Activated T-helper 9 cell treated with anti-CD3 and anti-CD28 coated beads, Interleukin-2, amount 50 U/mL, for 16 hours (primary cell): ENCODE measurements at places on chromosomes 1 and 21.

DNA sequence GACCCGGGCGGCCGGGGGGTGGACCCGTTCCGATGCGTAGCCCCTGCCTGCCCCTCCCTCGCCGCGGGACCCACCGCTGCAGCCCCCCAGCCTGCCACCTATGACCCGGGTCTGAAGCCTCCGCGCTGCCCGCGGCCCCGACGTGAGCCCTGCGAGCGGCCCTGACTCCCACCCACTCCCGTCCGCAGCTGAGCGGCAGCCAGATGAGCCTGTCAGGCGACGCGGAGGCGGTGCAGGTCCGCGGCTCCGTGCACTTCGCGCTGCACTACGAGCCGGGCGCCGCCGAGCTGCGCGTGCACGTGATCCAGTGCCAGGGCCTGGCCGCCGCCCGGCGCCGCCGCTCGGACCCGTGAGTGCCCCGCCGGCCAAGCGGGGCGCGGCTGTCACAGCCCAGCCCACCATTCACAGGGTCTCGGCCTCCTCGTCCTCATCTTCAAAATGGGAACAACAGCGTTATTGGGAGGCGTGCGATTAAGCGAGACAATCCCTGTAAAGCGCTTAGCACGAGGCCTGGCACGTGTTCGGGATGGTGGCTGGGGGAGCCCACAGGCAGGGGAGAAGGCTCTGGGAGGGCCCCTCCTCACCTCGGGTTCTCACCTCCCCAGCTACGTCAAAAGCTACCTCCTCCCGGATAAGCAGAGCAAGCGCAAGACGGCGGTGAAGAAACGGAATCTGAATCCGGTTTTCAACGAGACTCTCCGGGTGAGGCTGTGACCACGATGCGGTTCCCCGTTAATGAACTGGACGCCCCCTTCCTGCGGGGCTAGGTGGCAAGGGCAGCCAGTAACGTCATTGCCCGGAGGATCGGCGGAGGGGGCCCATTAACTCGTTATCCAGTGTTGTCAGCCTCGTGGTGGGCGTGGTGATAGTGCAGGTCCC lies 8.2 kb downstream of the SYTL1 start:
- DNase-seq = no peak

DNA sequence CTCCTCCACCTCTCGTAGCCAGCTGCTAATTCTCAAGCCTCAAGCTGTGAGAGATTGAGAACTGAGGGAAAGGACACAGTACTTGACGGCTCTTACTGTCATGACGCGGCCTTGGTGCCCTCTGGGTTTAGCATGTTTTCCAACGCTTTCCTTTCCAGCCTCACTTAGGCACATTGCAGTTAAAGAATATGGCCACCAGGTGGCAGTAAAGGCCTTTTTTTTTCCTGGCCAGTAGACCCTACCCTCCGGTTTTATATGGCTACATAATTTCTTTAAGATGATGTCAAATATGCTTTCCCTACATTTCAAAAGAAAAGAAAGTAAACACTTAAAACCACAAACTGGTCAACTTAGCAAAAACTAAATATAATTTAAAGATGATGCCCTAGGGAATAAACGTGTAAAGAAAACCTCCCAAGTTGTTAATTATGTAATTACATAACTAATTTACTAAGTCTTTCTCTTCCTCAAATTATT lies 56.8 kb upstream of the PRDX6 start:
- DNase-seq = peak; percentile 9

DNA sequence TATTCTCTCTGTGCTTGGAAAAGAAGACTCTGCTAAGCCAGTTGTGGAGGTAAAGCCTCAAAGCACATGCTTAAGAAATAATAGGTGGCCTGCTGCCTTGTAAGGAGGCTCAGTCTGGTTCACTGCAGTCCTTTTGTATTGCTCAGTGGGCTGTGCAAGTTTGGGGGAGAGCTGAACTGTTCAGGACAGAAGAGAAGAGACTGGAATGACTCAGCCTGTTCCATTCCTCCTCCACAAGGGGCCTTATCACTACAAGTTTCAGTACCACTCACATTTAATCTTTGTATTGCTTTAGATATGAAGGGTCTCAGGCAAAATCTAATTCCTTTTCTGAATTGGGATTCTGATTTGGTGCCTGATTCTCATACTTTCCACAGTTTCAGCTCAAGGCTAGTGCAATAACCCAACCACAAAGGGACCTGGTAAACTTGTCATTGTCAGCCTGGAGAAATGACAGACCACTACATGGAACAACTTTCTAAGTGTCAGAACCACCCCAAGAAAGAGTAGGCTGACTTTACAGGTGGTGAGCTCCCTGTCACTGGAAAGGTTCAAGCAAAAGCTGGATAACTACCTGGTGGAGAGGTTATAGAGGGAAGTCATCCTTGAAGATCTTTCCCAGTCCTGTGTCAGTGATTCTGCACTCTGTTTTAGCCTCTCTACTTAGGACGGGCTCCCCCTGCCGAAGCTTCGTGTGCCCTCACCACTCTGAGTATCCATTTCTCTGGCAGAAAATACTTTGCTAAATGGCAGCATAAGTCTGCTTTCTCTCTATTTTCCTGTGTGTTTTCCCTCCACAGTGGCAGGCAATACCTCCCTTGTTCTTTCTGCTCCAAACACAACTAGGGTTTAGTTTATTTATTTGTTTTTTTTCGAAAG lies 162.9 kb upstream of the GJB5 start:
- DNase-seq = no peak

DNA sequence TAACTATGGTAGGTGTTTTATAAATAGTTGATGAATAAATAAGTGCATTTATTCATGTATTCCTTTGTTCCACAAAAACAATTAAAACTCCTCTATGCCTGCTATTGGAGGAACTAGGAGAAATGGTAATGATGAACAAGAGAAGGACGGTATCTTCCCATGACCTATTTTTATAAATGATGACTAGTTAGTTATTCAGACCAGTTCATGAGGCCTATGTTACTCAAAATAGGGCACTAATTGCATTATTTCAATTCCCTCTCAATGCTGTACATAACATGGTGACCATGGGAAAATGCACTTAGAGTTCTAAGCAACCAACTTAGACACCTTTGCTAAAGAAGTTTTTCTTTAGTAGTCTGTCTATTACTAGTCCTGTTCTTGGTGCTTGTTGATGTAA lies 53.1 kb downstream of the XCL1 start:
- DNase-seq = no peak

DNA sequence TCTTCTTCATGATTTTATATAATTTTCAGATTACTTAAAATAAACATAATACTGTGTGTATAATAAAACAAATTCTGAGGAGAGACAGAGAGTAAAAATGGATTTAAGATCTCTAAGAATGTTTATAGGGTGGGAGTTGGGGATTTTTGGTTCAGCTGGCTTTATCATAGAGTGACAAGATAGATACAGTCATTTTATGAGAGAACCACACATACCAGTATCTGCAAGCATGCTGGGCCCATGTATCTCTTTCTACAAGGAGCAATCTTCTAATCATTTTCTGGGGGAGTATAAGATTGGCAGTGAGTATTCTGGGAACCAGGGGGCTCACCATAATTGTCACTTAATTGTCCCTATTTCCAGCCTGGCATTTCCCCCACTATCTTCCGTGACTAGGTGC lies 64.3 kb upstream of the DUSP10 start:
- DNase-seq = no peak
